ENCODE measurements at places on chromosomes 3 and 15.

DNA sequence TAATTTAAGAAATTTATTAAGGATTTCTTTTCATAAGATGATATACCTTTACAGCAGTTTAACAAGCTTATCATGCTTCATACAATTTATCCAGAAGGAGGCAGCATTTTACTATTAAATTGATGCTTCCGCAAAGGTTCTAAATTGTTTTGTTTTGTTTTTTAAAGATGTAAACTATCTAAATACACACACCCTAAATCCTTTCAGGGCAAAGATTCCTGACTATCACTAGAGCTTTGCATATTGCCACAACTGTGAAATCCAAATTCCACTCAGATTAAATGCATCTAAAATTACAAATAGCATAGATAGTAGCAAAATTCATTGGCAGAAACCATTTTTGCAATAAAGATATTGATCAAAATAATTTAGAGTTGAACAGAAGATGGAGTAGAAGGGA, 44.5 kb upstream of the CCNL1 start:
- no peak for DNase-seq

GRCh38 chr3:129384594-129385323, 43.7 kb downstream of the EFCAB12 start:
- DNase-seq, result no peak

DNA sequence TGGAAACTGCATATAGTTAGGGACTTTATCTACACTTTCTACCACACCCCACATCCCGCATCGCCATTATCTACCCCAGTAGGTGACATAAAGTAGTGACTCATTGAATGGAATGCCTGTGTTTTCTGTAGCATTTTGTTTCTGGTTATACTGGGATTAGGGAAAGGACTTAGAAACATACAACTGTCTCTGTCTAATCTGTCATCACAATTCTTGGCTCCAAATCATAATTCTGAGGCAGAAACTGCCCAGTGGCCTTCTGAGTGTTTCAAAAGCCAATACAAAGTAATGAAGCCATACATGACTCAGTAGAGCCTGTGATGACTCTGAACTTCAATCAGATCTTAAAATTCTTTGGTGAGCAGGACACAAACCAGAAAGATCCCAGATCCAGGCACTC, 115.7 kb upstream of the CHRM5 start:
- DNase-seq, result no peak

DNA sequence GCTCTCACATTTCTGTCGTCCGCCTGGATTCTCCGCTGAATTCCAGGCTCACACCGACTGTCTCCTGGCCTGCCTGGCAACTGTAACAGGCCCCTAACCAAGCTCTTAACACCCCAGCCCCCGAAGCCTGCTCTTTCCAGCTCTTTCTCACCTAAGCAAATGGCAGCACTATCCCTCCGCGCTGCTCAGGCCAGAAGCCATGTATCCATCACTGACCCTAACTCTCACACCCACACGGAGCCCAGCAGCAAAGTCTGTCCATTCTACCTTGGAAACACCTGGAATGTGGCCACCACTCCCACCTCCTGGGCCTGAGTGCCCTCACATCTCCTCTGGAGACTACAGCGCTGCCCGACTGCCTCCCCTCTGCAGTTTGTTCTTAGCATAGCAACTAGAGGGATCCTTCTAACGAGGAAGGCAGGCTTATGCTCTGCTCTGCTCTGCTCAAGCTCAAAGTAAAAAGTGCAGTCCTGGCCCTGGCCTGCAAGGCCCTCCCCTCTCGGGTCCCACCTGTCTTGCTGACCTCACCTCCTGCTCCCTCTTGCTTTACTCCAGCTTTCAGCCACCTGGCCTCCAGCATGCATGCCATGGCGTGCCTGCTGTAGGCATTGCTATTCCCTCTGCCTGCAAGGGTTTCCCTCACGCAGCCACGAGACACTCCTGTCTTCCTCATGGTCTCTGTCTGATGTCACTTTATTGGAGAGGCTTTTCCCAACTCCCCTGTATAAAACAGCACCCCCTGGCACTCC, 27.2 kb downstream of the FEM1B start:
- DNase-seq, result no peak

GRCh38 chr3:193868590-193868989, 267.4 kb upstream of the HES1 start:
- DNase-seq, result no peak

DNA sequence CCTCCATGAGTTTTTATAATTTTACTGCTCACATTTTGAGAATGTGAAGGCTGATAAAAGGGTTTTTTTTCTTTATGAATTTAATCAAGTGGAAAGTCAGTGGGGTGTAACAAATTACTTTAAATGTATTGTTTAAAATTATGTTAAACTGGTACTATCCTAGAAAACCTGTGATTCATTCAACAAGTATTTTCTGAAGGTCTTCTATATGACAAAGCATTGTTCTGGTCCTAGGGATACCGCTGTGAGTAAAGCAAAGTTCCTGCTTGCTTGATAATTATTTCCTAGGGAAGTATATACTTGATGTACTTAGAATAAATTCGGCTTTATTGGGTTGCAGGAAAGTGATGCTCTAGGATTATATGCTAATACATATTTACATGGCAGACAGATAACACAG, 152.8 kb upstream of the GOLGA6L4 start:
- no peak for DNase-seq

GRCh38 chr3:140585828-140586227, 92.0 kb upstream of the TRIM42 start:
- DNase-seq, result no peak

DNA sequence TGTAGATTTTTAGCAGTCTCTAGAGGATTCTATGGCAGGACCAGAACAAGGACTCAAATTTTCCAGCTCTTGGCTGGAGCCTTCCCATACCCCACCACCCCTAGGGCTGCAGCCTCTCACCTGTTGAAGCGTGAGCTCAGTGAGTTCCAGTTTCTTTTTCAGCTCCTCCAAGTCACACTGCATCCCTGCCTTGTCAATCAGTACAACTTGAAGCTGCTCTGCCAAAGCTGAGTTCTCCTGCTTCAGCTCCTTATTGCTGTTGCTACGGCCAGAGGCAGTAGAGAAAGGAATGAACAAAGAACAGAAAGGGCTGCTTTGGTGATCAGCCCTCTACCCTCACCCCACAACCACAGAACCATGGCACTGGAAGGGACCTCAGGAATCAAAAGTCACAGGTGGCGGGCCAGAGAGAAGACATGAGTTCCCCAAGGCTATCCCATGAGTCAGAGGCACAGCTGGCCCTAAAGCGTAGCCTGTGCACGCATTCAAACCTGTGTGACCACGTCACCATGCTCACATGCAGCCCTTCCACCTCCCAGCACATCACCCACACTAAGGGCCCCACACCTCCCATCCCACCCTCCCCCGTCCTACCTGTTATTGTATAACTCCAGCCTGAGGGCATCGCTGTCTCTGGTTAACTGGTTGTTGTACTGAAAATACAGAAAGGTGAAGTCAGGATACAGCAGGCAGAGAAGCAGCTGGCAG, 83.3 kb upstream of the C2CD4B start:
- DNase-seq, result no peak

- no peak for DNase-seq
Measured at GRCh38 chr3:152773633-152774032, 61.3 kb upstream of the P2RY1 start.

DNA sequence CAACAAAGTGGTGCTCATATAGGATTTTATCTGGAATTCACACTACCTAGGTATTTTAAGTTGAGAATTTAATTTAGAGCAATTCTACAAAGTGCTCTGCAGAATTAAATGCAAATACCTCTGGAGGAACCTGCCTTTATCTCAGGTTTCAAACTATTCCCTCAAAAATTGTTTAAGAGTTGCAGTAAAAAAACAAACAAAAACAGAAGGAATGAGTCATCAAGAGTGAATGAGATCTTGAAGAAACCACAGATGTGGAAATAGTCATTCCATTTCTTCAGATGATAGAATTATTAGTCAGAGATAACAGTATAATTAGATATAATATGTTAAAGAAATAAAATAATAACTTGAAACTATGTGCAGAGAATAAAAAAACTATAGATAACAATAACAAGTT, 80.8 kb upstream of the SCN5A start:
- DNase-seq, result no peak

GRCh38 chr3:127791221-127791913, 30.9 kb downstream of the MGLL start:
- DNase-seq, result no peak

GRCh38 chr15:72994534-72995177, 57.6 kb upstream of the NEO1 start:
- no peak for DNase-seq

DNA sequence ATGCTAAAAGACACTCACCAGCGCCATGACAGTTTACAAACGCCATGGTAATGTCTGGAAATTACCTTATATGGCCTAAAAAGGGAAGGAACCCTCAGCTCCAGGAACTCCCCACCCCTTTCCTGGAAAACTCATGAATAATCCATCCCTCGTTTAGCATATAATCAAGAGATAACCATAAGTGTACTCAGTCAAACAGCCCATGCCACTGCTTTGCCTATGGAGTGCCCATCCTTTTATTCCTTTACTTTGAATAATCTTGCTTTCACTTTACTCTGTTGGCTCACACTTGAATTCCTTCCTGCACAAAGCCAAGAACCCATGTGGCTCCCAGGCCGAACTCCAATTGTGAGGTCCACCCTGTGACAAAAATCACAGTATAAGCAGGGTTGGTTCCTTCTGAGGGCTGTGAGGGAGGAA, 19.1 kb upstream of the FSTL1 start:
- no peak for DNase-seq

GRCh38 chr3:133592843-133593242, 19.4 kb downstream of the CDV3 start:
- no peak for DNase-seq

DNA sequence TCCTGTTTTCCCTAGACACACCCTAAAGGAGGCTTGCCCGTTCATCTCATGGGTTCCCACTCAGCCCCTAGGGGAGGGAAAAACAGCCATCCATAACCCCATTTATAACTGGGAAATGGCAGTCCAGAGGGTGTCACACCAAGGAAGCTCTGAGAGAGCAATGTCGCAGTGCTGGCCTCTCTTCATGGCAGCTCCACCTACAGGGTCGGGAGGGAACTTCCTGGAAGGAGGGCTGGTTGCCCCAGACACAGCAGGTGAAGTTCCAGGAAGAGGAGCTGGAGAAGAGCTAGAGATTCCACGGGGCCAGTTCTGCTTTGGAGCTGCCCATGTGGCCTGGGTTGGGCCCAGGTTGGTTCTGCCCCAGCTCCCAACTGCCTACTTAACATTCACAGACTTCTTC, 22.3 kb upstream of the LINGO1 start:
- no peak for DNase-seq

DNA sequence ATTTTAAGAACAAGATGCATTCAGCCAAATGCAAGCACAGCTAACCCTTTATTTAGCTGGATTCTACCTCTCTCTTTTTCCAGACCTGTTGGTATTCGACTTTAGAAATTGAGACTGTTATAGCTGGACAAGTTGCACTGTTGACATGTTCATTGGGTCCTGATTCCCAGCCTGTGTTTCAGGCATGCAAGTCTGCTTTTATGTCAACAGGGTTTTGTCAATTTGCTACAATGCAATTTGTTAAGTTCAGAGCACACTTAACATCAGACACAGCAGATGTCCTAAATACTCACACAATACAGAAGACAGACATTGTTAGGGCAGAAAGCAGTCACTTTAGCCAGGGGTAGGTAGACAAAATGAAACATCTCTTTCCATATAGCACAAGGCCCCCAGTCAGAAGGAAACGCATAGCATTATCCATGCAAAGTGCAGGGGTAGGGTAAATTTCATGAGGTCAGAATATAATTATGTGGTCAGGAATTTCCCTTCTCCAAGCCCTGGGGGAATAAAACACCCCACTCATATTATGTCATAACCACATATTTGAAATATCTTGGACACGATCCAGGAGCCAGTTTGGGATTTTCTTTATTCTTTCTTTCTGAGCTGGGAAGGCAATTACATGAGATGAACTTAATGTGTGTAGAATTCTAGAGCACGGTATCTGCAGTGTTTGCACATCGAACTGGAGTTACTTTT, 504.1 kb downstream of the NTRK3 start:
- no peak for DNase-seq

GRCh38 chr3:127988770-127989557, 63.3 kb upstream of the SEC61A1 start:
- DNase-seq, result no peak

GRCh38 chr3:99315896-99316295, 322.5 kb upstream of the COL8A1 start:
- DNase-seq, result no peak

- DNase-seq, result no peak
Measured at GRCh38 chr15:69753867-69754266, 301.2 kb downstream of the RPLP1 start.

DNA sequence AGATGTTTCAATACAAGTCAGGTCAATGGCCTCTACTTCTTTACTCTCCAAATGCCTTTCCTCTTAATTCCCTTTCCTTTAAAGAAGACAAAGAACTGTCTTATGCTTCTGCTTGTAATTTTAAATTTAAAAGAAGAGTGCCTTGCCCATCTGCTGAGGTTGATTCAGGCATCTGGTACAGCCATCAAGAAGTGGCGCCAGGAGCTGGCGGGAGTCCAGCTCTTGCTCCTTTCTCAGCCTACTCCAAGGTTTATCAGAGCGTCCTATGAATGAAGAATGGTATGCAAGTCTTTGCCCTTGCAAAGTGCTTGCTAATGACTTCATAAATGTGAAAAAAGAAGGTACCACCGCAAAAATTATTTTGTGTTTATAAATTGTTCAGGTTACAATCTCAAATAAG, 294.6 kb upstream of the TGFBR2 start:
- no peak for DNase-seq

GRCh38 chr3:150635526-150635925, 32.4 kb downstream of the SELENOT start:
- no peak for DNase-seq

GRCh38 chr3:58333206-58334012, 717 bp downstream of the PXK start:
- no peak for DNase-seq

DNA sequence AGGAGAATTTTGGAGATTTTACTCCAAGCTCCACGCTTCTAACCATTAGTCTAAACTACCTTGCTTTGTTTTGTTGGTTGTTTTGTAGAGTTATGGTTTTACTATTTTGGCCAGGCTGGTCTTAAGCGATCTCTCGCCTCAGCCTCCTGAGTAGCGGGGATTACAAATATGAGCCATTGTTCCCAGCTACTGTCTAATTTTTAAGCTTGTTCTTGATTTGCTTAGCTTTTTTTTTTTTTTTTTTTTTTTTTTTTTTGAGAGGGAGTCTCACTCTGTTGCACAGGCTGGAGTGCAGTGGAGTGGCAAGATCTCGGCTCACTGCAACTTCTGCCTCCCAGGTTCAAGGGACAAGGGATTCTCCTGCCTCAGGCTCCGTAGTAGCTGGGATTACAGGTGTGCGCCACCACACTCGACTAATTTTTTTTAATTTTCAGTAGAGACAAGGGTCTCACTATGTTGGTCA, 28.5 kb downstream of the EFCAB12 start:
- no peak for DNase-seq
